Epithelial cell of esophagus (primary cell): ENCODE measurements at places on chromosomes 5 and 9.

GRCh38 chr5:67013719-67014118 is 182.9 kb downstream of the CD180 start:
- DNase-seq: no peak

- peak; percentile 86 for DNase-seq
Observed at GRCh38 chr9:84170521-84171141, 169.9 kb downstream of the SLC28A3 start.

DNA sequence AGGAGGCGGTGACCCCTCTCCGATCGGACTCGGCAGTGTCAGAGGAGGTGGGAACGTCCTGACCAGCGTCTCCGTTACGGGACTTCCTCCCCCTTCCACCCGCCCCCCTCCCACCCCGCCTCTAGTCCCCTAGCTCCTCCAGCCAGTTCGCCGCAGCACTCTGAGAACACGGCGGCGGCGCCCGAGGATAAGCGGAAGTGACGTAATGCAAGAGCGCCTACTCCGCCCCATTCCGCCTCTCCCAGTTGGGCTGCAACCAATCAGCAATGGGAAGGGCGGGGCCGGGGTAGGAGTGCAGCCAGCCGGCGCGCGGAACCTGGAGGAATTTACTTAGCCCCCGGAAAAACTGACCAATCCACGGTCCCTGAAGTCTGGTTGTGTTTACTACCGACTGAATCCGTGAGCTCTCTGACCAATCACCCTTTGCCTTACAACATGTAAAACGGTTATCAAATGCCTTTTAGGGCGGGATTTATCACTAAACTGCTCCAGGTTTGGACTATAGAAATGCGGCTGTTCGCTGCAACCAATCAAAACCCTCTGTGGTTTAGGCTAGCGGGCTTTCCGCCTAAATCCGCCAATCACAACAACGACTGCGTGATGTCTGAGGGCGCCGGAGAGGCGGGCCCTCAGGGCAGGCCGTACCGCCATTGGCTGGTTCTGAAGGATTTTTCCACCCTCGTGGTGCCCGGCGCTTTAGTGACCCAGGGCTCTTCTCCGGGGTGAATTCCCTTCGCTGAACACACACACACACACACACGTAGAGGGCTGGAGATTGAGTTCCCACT is at the start of gene ZBTB5:
Gene ZBTB5 (minus strand): TSS at position 202 of the 788 bp plus-strand sequence. CDS start 22,899 bp downstream, outside the sequence.
- peak; percentile 99 for DNase-seq

DNA sequence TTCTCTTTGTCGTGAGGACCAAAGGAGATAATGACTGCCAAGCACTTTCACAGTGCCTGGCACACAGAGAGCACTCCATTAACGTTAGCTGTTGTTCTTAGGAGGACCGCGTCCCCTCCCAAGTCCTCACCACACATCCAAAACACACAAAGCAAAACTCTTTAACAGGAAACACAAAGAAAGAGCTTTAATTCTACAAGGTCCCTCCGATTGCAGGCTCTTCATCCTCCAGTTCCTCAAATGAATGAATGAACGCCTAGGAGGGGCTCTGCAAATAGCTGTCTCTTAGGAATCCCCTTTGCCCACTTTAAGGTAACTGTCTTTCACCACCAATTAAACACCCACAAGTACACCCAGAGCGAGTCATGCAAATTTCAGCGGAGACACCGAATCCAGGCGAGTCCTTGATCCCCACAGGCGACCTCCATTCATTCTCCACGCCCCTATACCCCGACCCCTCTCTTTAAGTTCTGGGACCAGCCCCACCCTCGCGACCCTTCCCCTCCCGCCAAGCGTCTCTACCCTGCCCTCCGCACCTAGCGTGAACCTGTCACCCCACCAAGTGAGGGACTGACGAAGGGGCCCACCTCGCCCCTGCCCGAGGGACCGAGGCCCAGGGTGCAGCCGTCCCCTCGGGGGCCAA is 644 bp downstream of the TSC1 start:
- peak; percentile 11 for DNase-seq

- DNase-seq: no peak
Observed at GRCh38 chr9:101022704-101023103, 5.8 kb upstream of the PLPPR1 start.

- DNase-seq: no peak
Observed at GRCh38 chr5:7364226-7364875, 31.6 kb upstream of the ADCY2 start.

DNA sequence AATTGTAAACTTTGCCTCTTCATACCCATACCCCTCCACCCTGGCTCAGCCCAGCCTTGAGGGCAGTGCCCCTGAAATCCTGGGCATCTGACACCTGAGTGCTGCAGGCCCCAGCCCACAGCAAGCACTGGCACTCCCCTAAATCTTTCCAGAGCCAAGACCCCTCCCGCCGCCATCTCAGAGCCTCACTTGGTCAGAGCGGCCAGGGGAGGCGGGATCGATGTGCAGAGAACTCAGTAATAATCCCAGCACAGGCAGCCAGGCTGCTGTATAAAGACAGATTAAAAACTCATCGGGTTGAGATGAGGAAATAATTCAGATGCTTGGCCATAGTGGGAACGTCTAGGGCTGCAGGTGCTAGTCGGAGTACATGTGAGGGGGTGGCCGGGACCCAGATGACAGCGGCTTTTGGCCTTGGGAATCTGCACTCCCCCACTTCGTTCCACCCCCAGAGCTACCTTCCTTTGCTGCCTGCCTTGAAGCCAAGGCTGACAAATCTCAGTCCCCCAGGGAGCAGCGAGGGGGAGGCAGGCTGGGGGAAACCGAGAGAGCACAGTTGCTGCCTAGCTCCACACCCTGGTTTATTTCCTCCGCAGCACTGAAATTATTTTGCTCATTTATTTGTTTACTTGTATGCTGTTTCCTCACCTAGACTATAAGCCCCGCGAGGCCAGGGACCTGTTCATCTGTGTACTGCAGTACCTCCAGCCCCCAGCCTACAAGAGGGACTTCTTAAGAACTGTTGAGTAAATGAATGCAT is 19.5 kb upstream of the ARAP3 start:
- DNase-seq: no peak

DNA sequence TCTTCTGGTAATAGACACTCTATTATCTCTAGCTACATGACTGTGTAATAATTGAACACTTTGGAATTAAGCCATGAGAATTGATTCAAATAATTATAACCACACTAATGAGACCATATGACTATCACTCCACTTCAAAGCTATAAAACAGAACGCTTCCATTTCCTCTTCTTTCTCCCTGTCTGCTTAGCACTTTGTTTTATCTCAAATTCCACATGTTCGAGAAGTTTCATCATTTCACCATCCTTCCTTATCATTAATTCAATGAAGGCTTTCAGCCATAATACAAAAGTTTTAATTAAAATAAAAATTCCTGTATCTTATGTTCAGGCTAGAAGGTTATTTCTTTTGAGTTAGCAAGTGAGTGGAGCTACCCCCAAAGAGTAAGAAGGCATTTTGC is 7.4 kb upstream of the DCTN4 start:
- no peak for DNase-seq

DNA sequence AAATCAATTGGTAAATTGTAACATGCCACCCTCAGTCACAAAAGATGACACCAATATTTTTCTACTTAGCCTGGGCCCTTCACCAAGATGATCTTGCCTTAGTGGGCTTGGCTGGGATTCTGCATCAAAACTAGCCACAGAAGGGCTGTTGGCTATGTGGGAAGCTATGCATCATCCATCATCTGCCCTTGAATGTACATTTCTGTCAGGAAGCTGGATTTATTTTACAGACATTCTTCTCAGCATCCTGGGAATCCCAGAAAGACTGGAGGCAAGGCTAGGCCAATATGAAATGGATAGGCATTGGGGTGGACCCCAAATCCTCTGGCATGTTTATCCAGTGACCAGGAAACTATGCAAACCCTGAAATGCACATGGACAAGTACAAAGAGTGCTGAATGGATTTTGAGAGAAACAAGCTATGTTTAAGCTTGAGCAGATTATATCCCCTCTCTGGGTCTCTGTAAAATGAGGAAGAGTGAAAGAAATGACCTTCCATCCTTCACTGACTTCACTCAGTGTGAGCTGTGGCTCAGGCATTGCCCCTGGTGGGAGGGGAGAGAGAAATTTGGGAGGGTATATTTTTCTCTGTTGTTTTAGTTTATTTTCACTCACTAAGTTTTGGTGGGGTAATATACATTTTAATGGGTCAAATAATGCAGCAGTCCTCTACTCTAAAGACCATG is 283.6 kb downstream of the EBF1 start:
- no peak for DNase-seq

DNA sequence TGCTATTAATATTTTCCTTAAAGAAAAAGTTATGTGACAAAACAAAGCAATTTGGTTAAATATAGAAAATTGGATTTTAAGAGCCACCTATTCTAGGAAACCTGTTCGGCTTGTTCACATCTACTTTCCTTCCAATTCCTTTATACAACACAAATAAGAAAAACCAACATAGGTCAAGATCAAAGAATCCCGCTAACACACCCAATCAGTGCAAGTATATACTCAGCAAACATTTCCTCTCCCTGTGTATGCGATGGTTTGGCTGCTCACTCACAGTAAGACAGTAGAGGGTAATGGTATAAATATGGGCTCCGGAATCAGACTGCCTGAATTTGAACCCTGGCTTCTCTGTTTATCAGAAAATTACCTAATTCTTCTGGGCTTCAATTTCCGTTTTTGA is 757.5 kb upstream of the ZNF608 start:
- DNase-seq: no peak

GRCh38 chr9:122020398-122020797 is 72.7 kb downstream of the TTLL11 start:
- no peak for DNase-seq

DNA sequence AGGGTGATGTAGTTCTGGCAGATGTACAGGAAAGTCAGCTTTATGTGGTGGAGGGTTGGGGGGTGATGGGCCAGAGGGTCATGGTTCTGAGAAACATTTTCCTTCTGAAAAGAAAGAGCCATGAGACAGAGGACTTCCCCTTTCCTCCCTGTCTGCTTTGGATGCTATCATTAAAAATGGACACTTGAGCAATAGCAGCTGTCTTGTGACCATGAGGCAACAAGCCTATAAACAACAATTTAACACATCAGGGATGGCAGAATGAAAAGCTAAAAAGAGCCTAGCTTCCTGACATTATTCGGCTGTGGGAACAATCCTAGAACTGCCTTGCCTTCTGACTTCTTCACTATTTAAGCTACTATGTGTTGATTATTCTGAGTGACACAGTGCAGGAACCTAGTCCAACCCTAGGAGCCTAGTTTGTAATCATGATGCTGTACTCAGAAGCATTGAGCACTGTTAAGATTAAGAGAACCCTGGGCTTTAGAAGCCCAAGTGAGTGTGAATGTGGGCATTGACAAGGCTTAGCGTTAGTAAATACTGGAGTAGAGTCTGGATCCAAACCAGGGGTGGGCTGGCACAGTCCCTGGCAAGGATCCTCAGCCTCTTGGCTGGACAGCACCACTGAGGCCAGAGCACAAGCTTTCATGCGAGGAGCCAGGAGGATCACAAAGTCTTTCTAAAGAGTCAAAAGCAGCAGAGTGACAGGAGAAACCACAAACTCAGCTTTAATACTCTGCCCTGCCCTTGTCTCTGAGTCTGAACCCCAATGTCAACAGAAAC is 178.5 kb upstream of the EGFLAM start:
- no peak for DNase-seq

- DNase-seq: no peak
Observed at GRCh38 chr5:55914971-55915370, 63.8 kb downstream of the IL31RA start.

DNA sequence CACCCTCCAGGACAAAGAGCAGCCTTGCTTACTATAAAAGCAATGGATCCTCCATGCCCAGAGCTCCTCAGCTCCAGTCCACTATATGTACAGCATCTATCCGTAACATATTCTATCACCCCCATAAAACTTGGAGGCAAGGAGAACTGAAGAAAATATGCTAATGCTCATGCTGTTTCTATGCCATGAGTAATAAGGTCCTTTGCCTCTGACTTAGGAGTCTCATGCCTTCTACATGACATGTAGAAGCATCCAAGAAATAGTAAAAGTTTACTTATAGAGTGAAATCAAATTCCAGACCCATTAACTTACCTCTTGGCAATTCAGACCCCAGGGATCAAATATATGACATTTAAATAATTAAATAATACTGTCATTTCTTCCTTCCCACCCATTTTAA is 33.7 kb downstream of the SSBP2 start:
- DNase-seq: peak; percentile 1

DNA sequence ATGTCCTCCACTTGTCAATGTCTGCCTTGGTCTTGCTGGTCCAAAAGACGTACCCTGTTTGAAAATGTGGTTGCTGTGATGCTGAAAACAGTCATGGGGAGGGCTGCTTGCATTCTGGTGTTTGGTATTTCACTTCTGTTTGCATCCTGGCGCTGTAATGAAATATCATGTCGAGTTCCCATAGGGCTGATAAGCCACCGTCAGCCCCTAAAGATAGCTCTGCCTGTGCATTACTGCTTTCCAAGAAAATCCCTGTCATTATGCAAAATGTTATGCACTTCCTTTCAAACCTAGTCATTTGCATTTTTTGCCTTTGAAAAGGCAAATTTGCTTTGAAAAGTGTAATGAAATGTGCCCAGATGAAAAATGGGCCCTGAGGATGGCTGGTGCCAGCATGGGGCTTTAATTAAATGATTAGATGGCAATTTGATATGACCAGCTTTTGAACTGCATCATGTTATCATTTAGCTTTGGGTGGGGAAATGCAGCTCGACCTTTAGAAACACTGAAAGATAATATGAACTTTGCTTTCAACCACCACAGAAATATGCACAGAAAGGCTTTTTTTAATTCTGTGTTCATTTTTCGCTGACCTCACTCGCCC is 374.4 kb upstream of the SGCD start:
- no peak for DNase-seq
